ENCODE measurements at places on chromosomes 7 and 10. TPM values are rescaled to one million over a fixed set of nuclear protein-coding genes. Genes with fewer than 3 reads are reported as not detected.

- peak; percentile 63 for DNase-seq
Observed at GRCh38 chr10:59830601-59831259, 75.6 kb downstream of the CCDC6 start.

GRCh38 chr10:127715782-127716378, 21.1 kb upstream of the FOXI2 start:
- DNase-seq, result no peak

DNA sequence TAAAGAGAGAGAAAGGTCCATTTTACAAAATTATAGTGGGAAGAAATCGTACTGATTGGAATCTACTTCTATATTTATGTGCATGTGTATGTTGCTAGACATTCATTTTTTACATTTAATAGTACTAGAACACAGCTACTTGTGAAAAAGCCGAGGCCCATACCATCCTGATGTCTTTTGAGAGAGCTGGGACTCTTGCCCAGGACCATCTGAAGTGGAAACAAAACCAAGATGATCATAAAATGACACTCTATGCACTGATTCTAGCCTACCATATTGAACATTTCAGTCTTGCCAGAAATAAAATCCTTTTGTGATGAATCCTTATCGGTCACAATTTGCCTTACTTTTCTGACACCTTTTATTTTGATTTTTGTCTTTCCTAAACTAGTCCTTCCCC, 640.0 kb downstream of the KCNMA1 start:
- no peak for DNase-seq

DNA sequence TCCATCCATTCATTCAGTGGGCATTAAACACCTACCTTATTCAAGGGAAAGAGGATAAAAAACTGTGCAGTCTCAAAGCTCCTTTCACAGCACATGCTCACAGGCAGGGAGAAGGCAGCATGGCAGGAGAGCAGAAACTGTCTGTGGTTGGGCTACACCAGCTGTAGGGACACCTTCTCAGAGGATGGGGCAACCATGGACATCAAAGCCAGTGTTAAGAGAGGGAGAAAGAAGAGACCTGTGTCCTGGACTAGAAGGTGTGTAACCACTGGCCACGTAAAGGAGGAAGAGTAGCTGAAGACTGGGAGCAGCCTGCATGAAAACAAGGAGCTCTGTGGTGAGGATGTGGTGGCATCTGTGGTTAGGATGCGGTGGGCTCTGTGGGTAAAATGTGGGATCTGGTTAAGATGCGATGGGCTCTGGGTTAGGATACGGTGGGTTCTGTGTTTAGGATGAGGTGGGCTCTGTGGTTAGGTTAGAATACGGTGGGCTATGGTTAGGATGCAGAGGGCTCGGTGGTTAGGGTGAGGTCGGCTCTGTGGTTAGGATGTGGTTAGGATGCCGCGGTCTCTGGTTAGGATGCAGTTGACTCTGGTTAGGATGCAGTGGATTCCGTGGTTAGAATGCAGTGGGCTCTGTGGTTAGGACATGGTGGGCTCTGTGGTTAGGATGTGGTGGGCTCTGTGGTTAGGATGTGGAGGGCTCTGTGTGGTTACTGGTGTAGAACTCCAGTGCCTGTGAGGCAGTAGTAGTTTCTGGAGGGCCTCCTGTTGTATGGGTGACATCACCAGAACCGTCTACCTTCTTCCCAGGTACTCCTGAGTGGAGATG, 197.6 kb downstream of the WDR37 start:
- DNase-seq, result peak; percentile 34

- no peak for DNase-seq
Observed at GRCh38 chr7:98276241-98276761, 5.2 kb upstream of the BRI3 start.

GRCh38 chr10:51699145-51699474, 285 bp downstream of the CSTF2T start:
- no peak for DNase-seq

DGKI gene
- total RNA-seq, result 5.9 TPM

TMEM213 gene
- total RNA-seq, result not detected

NKX2-3 gene
- total RNA-seq, result not detected

RADIL gene
- total RNA-seq, result 7.7 TPM

SLC26A5 gene
- not detected for total RNA-seq

PTPRE gene
- total RNA-seq, result 11.3 TPM

LIPF gene
- not detected for total RNA-seq

LBX1 gene
- total RNA-seq, result not detected

ZNF775 gene
- total RNA-seq, result 6.2 TPM

CALN1 gene
- not detected for total RNA-seq

PEX1 gene
- total RNA-seq, result 15.4 TPM

SPDYE2B gene
- total RNA-seq, result not detected

OPN4 gene
- total RNA-seq, result 0.19 TPM

STOX1 gene
- 0.47 TPM for total RNA-seq
